Mesothelial cell of epicardium (in vitro differentiated cells): ENCODE measurements at places on chromosomes 1 and 21. TPM values are rescaled to one million over a fixed set of nuclear protein-coding genes. Genes with fewer than 3 reads are reported as not detected.

Gene KRTAP6-1
- total RNA-seq = not detected in 3 replicates

Gene SMIM1
- total RNA-seq = 10.1 to 12.1 TPM (median 11.6 TPM) in 3 replicates

Gene RNASEL
- 4.5 to 5.6 TPM (median 4.6 TPM) in 3 replicates for total RNA-seq

Gene CD46
- total RNA-seq = 223 to 228 TPM (median 224 TPM) in 3 replicates

GRCh38 chr1:232481091-232481490, 148.8 kb downstream of the SIPA1L2 start:
- H3K36me3 ChIP-seq = peaks cover 41% of the 10 kb centered on the region
- no peak for DNase-seq
- no peaks in the 10 kb centered on the region for H3K27me3 ChIP-seq
- H3K4me1 ChIP-seq = peaks cover 32% of the 10 kb centered on the region
- H3K27ac ChIP-seq = no peak overlapping the region

DNA sequence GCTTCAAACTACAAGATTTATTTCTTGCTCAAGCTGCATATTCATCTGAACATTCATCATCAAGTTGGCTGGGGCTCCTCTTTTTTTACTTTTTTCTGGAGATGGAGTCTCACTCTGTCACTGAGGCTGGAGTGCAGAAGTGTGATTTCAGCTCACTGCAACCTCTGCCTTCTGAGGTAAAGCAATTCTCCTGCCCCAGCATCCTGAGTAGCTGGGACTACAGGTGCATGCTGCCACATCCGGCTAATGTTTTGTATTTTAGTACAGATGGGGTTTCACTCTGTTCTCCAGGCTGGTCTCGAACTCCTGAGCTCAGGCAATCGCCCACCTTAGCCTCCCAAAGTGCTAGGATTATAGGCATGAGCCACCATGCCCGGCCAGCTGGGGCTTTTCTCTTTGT, 88.3 kb upstream of the C1orf105 start:
- DNase-seq = no peak
- no peak overlapping the region for H3K4me3 ChIP-seq
- no peaks in the 10 kb centered on the region for H3K27me3 ChIP-seq
- peaks cover 9% of the 10 kb centered on the region for H3K4me1 ChIP-seq

DNA sequence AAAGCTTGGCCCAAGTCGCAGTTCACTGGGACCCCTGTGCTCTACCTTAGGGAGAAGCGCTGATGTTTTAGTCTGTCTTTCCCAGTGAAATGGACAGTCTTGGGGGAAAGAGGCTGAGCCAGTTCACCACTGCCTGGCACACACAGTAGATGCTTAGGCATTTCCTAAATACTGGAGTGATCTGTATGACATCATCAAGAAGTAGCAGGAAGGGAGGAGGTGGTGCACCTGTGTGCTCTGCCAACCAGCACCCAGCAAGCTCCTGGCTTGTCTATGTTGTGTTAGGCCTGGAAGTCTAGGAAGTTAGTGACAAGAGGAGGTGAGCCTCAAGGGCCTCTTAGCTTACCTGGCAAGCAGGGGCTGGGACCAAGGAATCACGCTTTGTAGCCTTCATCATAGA, 158.2 kb upstream of the NFIA start:
- H3K27me3 ChIP-seq = no peaks in the 10 kb centered on the region
- DNase-seq = no peak
- no peaks in the 10 kb centered on the region for H3K36me3 ChIP-seq
- no peak overlapping the region for H3K27ac ChIP-seq
- no peak overlapping the region for H3K4me3 ChIP-seq
- peaks cover 45% of the 10 kb centered on the region for H3K4me1 ChIP-seq

Gene NEGR1
- 2.2 to 4.5 TPM (median 2.4 TPM) in 3 replicates for total RNA-seq

DNA sequence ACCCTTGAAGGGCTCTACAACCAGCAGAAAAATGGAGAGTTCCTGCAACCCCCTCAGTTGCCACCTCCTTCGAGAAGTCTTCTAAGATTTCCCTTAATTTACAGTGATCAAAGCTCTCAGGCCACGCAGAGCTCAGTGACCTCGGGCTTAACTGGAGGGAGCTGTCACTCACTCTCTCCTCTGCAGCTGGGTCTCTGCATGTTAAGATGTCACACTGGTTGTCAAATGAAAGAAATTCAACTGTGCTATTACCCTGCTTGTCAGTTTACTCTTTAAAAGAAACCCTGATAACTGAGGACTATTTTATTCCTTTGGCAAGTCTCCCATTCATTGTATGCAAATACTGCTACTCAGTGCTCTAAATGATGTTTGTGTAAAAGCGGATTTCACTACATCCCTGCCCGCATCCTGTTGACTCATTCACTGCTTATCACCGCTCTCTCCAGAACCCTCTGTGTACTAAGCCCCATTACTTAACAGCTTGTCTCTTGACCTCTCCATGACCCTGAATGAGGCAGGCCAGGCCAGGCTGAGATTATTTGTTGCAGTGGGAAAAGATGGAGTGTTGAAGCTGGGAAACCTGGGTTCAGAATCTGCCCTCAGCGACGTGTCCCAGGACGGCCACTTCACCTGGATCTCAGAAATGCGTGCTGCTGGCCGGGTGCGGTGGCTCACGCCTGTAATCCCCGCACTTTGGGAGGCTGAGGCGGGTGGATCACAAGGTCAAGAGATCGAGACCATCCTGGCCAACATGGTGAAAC, 13.7 kb downstream of the DHRS3 start:
- H3K4me1 ChIP-seq = peaks cover 96% of the 10 kb centered on the region
- peaks cover 30% of the 10 kb centered on the region for H3K36me3 ChIP-seq
- peak overlapping the region; percentile 96 for H3K27ac ChIP-seq

DNA sequence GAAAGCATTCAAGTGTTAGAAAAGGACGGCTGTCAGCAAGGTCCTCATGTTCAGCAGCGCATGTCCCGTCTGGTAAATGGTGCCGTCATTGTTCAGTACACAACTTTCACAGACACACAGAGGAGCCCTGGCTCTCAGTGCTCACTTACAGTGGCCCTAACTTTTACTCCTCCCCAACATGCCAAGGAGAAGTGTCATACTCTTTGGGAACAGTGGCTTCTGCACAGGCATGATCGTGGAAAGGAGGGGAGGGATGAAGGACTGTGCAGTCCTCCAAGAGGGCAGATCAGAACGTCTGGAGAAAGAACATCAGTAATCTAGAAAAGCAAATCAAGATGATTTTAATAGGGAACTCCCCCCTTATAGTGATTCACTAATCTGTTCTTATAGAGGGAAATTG, 3.8 kb upstream of the GRHL3 start:
- H3K27me3 ChIP-seq = peaks cover 3% of the 10 kb centered on the region
- H3K36me3 ChIP-seq = no peaks in the 10 kb centered on the region
- H3K4me1 ChIP-seq = peaks cover 53% of the 10 kb centered on the region
- H3K4me3 ChIP-seq = no peak overlapping the region
- H3K27ac ChIP-seq = no peak overlapping the region
- DNase-seq = no peak

Gene CR1
- 0.09 to 0.16 TPM (median 0.09 TPM) in 3 replicates for total RNA-seq

GRCh38 chr21:35204850-35205541, 155.9 kb upstream of the RUNX1 start:
- peak overlapping the region; percentile 24 for H3K4me3 ChIP-seq
- peak; percentile 56 for DNase-seq
- no peaks in the 10 kb centered on the region for H3K27me3 ChIP-seq
- H3K27ac ChIP-seq = peak overlapping the region; percentile 88
- no peaks in the 10 kb centered on the region for H3K36me3 ChIP-seq

- no peak for DNase-seq
- H3K36me3 ChIP-seq = peaks cover 23% of the 10 kb centered on the region
- H3K27ac ChIP-seq = no peak overlapping the region
- no peak overlapping the region for H3K4me3 ChIP-seq
- H3K27me3 ChIP-seq = peaks cover 6% of the 10 kb centered on the region
Observed at GRCh38 chr1:225914947-225915346, 9.1 kb downstream of the PYCR2 start.

DNA sequence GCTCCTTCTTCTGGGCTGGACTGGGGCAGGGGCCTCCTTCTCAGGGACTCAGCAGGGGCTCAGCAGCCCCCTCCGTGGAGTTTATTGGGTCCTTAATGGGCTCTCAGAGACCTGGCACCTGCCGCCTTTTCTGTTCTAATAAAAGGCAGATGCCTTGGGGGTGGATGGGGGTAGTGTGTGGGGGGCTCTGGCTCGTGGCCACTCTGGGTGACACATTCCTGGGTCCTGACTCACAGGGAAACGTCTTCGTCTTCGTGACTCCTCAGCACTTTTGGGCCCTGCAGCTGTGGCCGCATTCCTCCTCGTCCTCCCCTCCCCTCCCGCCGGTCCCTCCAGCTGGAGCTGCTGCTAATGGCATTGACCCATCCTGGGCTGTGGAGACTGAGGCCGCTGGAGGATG, 107.8 kb upstream of the WNT4 start:
- peaks cover 52% of the 10 kb centered on the region for H3K4me1 ChIP-seq
- no peak overlapping the region for H3K4me3 ChIP-seq
- no peak overlapping the region for H3K27ac ChIP-seq
- peaks cover 1% of the 10 kb centered on the region for H3K27me3 ChIP-seq

Gene C1orf105
- 0.57 to 0.95 TPM in 2 of 3 replicates, not detected in the other for total RNA-seq

Gene GBP5
- total RNA-seq = not detected in 3 replicates

DNA sequence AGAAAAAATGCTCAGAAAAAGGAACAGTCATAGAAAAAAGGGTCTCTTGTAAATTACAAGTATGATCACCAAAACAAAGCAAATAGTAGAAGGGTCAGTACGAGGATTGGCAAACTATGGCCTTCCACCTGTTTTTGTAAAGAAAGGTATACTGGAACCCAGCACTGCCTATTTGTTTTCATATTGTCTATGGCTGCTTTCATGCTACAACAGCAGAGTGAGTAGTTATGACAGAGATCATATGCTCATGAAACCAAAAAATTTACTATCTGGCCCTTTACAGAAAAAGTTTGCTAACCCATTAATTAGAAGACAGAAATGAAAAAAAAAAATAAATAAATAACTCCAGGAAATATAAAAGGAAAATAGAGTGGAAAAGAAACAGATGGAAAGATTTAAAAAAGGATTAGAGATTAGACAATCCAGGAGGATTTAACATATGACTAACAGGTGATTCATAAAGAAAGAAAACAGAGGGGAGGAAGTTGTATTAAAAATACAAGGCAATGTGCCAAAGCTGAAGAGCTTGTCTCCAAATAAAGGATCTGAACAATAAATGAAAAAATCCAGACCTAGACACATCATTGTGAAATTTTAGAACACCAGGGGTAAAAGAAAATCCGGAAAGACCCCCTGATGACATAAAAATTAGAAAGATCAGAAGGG, 108.5 kb upstream of the SERTAD4 start:
- no peaks in the 10 kb centered on the region for H3K27me3 ChIP-seq
- peak overlapping the region; percentile 70 for H3K27ac ChIP-seq
- no peak for DNase-seq

- no peaks in the 10 kb centered on the region for H3K36me3 ChIP-seq
- peaks cover 12% of the 10 kb centered on the region for H3K27me3 ChIP-seq
- DNase-seq = no peak
- no peak overlapping the region for H3K27ac ChIP-seq
Observed at GRCh38 chr1:234914606-234915290, 213.9 kb downstream of the TOMM20 start.

Gene IFI44
- 77.1 to 94.3 TPM (median 81.4 TPM) in 3 replicates for total RNA-seq

- peaks cover 4% of the 10 kb centered on the region for H3K36me3 ChIP-seq
- H3K4me1 ChIP-seq = no peaks in the 10 kb centered on the region
- H3K27ac ChIP-seq = no peak overlapping the region
Observed at GRCh38 chr1:231612393-231613089, 14.0 kb upstream of the DISC1 start.

GRCh38 chr1:113760102-113761080, 1.1 kb upstream of the PHTF1 start:
- peaks cover 8% of the 10 kb centered on the region for H3K36me3 ChIP-seq
- H3K27ac ChIP-seq = peak overlapping the region; percentile 98
- H3K4me1 ChIP-seq = peaks cover 13% of the 10 kb centered on the region
- H3K4me3 ChIP-seq = peak overlapping the region; percentile 94

Gene ISG20L2
- 37.3 to 41.9 TPM (median 39.3 TPM) in 3 replicates for total RNA-seq

- DNase-seq = no peak
- no peaks in the 10 kb centered on the region for H3K4me1 ChIP-seq
- no peaks in the 10 kb centered on the region for H3K27me3 ChIP-seq
- H3K36me3 ChIP-seq = no peaks in the 10 kb centered on the region
Observed at GRCh38 chr1:45187725-45188124, 18.7 kb downstream of the ZSWIM5 start.

- H3K27me3 ChIP-seq = no peaks in the 10 kb centered on the region
- peak overlapping the region; percentile 83 for H3K27ac ChIP-seq
- no peaks in the 10 kb centered on the region for H3K36me3 ChIP-seq
- no peak overlapping the region for H3K4me3 ChIP-seq
Observed at GRCh38 chr21:35136586-35137219, 87.6 kb upstream of the RUNX1 start.

Gene RHOU
- 39.8 to 40.6 TPM (median 40.6 TPM) in 3 replicates for total RNA-seq

DNA sequence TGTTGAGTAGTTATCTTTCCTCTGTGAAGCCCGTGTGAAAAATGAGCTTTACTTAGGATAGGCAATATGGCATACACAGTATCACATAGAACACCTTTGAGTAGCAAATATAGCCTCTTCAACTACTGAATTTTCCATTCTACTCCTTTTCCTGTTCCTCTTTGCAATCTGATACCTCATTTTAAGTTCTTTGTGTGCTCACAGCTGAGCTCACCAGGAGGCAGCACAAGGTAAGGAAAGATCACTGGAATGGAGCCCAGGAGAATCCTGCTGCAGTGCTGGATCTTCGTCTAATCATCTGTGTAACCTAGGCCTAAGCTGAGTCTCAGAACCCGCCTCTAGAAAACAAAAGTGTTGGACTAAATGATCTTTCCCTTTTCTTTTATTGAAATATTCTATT, 171.0 kb downstream of the LRRC40 start:
- peaks cover 5% of the 10 kb centered on the region for H3K4me1 ChIP-seq
- H3K27me3 ChIP-seq = peaks cover 3% of the 10 kb centered on the region
- no peak overlapping the region for H3K27ac ChIP-seq
- H3K4me3 ChIP-seq = no peak overlapping the region
- no peaks in the 10 kb centered on the region for H3K36me3 ChIP-seq
- no peak for DNase-seq

DNA sequence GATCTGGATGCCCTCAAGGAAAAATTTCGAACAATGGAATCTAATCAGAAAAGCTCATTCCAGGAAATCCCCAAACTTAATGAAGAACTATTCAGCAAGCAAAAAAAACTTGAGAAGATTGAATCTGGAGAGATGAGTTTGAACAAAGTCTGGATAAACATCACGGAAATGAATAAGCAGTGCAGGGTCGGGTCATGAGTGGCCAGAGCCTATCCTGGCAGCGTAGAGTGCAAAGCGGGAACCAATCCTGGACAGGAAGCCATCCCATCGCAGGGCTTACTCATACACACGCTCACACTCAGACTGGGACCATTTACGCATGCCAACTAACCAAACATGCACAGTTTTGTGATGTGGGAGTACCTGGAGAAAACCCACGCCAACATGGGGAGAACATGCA, 43.1 kb downstream of the ZMYM1 start:
- no peaks in the 10 kb centered on the region for H3K27me3 ChIP-seq
- H3K36me3 ChIP-seq = peaks cover 5% of the 10 kb centered on the region
- H3K27ac ChIP-seq = no peak overlapping the region
- DNase-seq = no peak

Gene ARMH1
- 14.9 to 19.1 TPM (median 17.9 TPM) in 3 replicates for total RNA-seq
